ENCODE measurements at places on chromosomes 1 and 21.

DNA sequence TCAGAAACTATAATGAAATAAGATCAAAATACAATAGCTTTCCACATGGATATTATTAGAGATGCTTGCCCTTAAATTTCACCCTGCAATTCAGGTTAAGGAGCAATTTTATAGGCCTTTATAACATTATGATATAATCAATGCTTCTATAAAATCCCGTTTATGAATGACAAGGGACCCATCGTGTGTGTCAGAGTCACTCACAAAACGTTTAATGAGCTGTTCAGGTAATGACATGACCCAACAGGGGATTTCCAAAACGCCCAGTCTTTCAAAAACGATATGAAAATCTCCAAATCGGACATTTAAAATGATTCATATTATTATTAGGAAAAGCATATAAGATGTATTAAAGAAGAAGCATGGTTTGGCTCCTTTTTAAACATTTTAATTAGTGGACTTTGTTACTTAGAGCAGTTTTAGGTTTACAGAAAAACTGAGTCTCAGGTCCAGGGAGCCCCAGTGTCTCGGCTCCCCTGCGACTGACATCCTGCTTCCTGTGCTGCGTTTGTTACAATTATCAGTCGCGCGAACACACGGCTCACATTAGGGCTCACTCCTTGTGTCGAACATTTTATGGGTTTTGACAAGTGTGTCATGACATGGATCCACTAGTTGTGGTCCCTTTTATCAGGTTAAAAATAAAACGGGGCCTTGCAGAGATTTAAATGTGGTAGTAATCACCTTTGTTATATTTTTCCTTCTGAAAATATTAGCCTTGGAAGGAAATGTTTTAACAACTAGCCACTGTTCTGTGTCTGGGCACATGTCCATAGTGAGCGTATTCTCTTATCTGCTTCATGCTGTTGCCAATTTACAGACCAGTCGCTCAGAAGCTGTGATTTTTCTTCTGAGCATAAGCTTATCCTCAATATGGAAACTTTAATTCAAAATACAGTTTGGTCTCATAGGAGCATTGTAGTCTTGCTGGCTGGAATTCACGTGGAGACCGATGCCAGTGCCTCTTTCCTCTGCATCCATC is 52.0 kb upstream of the POFUT2 start:
- DNase-seq, result no peak

- DNase-seq, result no peak
Measured at GRCh38 chr1:55986003-55986402, 593.4 kb downstream of the PLPP3 start.

DNA sequence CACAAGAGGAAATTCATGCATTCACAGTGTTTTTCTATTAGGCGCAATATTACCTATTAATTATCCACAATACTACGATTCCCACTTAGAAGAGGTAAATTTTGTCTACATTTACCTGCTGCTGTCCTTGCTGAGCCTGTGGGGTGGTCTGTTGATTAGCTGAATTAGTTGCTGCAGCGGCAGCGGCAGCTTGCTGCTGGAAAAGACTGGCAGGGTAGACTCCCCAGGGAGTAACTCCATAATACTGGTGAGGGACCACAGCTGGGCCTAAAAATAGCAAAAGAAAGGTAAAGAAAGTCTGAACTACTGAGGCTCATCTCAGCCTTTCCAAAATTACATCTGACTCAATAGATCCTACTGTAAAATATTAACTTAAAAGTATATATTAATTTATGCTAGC is 66.0 kb upstream of the SDC3 start:
- no peak for DNase-seq

- DNase-seq, result no peak
Measured at GRCh38 chr1:36148821-36149236, 457 bp downstream of the TRAPPC3 start.

DNA sequence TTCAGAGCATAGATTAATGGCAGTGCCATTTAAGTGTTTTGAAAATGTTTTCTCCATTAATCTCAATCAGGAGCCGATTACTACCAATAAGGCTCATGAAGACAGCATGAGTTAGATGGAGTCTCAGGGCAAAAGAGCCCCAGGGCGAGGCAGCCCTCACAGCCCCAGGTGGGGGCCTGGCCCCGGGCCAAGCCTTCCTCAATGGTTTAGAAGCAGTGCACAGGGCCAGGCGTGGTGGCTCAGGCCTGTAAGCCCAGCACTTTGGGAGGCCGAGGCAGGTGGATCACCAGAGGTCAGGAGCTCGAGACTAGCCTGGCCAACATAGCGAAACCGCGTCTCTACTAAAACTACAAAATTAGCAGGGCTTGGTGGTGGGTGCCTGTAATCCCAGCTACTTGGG is 348.1 kb upstream of the VAMP3 start:
- no peak for DNase-seq

- no peak for DNase-seq
Measured at GRCh38 chr1:197356723-197357533, 88.9 kb downstream of the CRB1 start.

DNA sequence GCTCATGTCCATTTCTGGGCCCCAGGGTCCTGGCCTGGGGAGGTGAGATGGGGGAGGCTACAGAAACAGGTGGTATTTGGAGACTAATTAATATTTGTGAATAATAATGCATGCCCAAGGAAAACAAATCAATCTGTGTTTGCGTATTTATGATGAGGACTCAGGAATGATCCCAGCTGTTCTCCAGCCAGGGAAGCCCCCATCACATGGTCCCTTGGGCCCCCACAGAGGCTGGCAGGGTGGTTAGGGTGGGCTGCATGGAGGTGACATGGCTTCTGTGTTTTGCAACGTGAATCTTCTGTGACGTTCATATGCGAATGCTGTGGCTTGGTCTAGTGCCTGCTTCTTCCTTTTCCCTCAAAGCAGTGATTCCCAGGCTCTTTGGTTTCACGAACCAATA is 10.5 kb downstream of the PTPRF start:
- no peak for DNase-seq

- DNase-seq, result no peak
Measured at GRCh38 chr1:234856845-234857245, 246.9 kb upstream of the IRF2BP2 start.

GRCh38 chr1:109105881-109106280 is 8.0 kb upstream of the ELAPOR1 start:
- DNase-seq, result no peak

- DNase-seq, result no peak
Measured at GRCh38 chr1:209823143-209824041, 4.4 kb upstream of the UTP25 start.

DNA sequence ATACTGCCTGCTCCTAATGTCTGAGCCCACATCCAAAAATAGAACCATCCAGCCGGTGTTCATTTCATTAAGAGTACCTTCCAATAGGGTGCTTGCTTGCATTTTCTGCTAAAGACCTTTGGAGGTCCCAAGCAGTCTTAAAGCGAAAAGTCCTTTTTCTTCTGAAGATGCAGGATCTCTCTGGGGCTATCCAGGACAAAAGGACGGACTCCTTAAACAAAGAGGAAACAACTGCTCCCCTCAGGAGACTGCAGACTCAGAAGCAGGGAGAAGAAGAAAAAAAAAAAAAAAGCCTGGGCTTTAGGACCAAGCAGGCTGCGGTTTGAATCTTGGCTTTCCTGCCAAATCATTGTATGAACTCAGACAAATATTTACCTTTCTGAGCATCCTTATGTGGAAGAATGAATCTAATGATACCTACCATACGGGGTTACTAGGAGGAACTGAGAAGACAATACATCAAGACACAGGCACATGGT is 204.0 kb downstream of the PLPP3 start:
- no peak for DNase-seq
